ENCODE measurements at places on chromosomes 2 and 18.

- no peak for DNase-seq
Measured at GRCh38 chr2:188599140-188599539, 307.5 kb downstream of the GULP1 start.

GRCh38 chr2:39593439-39594393, 72.0 kb upstream of the TMEM178A start:
- DNase-seq = no peak

- peak; percentile 65 for DNase-seq
Measured at GRCh38 chr2:172674034-172674967, 61.3 kb upstream of the RAPGEF4 start.

GRCh38 chr2:25420820-25421237, 79.1 kb upstream of the DNMT3A start:
- DNase-seq = no peak

DNA sequence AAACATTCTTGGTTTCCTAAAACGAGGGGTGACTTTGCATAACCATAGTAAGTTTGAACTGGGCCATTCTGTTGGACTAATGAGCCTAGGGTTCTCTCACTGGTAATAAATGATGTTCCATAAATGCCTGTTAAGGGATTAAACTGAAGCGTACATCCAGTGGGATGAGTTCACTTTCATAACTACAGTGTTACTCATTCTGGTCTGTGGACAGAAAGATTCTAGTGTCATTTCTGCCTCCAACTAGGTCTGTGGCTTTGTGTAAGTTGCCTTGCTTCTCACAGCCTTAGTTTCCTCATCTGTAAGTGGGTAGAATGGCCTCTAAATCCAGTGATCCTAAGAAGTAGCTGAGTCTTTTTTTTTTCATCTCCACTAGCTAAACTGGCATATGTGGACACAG, 1860.6 kb upstream of the PIK3C3 start:
- DNase-seq = no peak

- no peak for DNase-seq
Measured at GRCh38 chr2:44926957-44927356, 14.5 kb upstream of the SIX3 start.

DNA sequence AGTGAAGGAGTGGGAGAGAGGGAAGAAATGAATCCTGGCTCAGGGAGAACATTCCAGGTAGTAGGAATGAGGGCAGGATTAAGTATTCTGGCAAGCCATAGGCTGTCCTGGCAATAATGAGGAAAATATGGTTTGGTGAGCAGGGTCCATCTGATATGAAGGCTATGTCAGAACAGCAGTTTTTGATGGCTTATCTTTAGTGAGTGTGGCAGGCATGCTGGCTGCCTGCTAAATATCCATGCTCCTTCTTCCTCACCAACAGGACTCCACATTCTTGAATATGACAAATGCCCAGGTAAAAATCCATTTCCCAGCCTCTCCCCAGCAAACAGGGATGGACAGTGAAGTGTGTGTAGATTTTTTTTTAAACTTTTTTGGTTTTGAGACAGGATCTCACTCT, 13.2 kb upstream of the CTIF start:
- no peak for DNase-seq
